ENCODE measurements at places on chromosomes 2 and 18.

- DNase-seq: peak; percentile 94
These were observed 108.7 kb downstream of the EN1 start for GRCh38 chr2:118738524-118739308.

DNA sequence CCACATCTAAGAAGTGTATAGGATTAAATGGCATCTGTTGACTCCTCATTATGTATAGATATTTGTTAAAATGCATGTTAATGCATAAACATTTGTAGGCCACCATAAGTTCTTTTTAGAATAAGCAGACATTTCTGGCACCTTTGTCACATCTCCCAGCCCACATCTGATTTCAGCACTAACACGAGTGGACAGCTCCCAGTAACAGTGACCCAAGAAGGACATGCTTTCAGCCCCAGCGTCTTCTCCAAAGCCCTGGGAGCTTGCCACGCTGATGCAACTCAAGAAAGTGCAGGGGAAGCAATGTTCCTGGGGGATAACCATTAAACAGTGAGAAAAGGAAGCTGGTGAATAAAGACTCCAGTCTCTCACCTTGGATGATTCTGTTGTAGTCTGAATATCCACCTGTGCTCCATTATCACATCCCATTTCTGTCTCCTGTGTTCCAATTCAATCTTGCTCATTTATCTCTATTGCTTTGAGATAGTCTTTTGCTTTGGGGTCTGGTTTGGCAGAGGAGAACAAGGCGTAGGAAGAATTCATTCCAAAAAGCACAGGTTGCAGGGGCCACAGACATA lies 182.6 kb upstream of the THSD7B start:
- DNase-seq: no peak

DNA sequence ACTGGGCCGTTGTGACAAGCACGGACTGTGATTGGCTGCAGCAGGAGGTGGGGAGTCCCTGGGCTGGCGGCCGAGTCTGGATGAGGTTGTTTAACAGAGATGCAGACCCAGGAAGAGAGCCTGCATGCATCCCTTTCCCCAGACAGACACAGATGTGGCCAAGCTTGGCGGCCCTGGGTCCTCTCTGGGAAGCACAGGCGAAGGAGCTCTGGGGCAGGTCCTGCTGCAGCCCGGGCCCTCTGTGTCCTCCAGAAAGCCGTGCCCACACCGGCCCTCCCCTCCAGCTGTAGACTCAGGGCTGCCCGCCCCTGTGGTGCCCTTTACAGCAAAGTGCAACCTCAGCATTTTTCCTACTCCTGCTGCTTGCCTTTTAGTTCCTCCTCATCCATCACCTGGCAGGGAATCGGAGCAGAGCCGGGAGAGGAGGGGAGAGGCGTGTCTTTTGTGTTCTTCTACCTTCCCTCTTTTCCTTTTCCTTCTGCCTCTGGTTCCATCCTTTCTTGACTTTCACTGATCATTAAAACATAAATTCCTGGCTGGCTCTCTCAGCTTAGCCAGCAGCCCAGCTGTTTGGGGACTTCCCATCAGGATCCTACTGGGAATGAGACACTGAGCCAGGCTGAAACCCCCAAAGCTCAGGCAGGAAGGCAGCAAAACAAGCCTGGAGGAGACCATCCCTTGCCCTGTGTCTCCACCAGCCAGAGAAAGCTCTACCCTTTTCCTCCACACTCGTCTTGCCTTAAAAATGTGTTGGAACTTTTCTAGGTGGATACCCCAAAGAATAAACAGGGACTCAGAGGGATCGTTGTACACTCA lies 75.0 kb downstream of the CTIF start:
- no peak for DNase-seq

- no peak for DNase-seq
These were observed 173.1 kb downstream of the SEPTIN10 start for GRCh38 chr2:109440499-109441156.

DNA sequence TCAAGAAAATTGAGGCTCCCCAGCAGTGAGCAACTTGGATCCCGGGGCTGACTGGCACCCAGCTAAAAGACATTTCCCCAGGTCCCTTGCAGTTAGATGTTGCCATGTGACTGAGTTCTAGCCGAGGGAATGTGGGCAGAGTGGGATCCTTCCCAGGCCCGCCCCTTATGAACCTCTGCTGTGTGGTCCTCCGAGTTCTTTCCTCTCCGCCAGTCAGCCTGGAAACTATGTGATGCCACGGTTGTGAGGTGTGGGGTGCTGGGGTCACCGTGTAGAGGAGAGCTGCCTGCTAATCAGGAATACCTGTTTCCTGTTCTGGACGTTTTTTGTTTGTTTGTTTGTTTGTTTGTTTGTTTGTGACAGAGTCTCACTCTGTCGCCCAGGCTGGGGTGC lies 45.5 kb downstream of the TMEM37 start:
- DNase-seq: no peak

- DNase-seq: no peak
These were observed 28.8 kb upstream of the RMDN2 start for GRCh38 chr2:37896319-37896718.

DNA sequence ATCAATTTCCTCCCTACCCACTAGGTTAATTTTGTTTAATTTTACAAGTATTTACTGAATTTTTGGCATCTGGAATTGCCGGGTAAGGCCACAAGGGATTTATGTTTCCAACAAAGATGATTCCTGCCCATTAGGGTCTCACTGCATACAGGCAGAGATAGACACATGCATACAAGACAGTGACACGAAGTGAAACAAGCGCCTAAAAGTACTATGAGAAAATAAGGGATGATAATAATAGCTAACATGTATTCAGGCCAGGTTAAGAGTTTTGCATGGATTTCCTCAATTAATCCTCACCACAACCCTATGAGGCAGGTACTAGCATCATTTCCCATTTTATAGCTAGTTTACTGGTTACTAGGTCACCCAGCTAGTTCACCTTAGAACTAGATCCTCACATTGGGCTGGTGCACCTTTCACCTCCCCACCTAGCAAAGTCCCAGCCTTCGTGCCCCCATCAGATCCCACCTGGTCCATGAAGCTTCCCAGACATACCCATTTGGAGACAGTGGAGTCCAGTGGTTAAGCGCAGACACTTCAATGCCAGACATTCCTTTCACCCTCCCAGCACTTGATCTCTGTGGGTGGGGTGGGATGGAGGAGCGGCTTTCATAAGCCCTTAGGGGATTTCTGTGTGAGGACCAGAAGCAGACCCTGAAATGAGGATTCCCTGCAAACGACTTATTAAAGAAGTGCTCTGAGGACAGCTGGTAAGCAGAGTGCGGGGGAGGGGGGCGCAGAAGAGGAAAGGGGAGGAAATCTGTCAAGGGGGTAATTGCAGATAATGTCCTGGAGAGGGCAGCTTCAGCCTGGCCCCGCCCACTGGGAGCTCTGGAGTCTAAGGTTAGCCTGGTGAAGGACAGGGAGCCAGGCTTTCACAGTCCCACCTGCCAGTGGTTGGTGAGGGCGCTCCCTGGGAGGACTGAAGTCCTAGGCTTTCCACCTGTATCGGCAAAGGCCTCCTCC lies 5.8 kb upstream of the DGUOK start:
- no peak for DNase-seq

DNA sequence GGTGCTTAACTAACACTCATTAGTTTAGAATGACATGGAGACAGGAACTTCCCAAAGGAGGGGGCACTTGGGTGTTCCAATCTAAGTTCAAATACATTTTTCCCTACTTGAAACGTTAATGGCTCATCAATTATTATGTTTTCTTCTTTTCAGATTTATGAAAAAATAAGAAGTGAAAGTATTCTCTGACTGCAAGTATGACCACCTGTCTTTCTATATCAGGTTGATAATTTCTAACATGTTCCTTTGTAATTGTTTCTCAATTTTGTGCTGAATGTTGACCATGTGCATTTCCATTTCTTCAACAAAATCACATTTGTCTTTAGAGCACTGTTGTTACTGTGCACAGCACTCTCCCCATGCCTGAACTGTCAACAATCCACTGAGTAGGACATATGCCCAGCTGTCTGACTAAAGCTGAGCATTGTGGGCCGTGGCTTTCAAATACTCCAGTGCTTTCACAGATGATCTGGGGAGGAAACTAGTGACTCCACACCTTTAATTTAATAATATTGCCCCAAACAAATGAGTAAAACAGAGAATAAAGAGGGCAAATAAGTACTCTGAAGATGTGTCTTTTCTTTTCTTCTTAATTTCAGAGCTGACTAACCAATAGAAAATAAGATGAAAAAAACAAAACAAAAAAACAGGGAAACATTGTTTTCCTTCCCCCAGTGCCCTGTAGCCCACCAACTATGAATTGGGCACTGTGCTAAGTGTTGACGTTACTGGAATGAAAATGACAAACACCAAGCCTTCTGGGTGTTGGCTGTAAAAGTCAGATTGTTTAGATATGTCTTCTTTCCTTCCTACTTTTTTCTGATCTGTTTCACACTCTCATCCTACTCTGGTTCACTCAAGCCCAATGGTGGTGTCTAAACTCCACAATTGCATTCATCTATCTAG lies 16.0 kb downstream of the LANCL1 start:
- no peak for DNase-seq

GRCh38 chr2:104025295-104025694 lies 828.6 kb upstream of the POU3F3 start:
- no peak for DNase-seq

DNA sequence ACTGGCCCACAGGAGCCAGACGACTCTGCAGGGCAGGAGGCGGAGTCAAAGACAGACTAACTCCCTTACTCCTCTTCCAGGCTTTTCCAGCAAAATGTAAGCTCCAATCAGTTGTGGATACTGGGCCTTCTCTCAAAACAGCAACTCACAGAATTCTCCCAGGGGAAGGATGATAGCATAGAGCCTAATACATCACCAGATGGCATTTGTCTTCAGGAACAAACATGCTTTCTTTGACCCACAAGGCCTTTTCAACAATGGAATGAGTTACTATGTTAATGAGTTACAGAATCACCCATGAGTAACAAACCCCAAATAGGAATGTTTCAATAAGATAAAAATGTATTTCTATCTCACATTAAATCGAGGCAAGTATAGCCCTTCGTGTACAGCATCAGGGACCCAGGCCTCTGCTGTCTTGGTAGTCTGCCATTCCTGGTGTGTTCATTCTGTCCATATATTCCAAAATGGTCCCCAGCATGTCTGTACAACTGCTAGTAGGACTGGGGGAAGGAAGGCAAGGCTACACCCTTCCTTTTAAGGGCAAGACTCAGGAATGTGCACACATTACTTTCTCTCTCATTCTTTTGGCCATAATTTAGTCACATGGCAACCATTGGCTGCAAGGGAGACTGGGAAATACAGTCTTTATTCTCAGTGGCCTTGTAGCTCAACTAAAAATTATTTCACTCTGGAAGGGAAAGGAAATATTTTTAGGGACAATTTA lies 76.4 kb downstream of the BOD1L2 start:
- DNase-seq: no peak

DNA sequence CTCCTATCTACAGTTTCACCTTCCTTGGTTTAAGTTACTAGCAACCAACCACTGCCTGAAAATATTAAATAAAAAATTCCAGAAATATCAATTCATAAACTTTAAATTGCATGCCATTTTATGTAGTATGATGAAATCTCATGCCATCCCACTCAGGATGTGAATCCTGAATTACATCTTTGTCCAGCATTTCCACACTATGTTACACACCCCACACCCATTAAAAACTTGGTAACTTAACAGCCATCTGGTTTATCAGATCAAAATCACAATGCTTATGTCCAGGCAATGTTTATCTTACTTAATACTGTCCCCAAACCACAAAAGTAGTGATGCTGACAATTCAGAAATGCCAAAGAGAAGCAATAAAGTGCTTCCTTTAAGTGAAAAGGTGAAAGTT lies 21.6 kb downstream of the CUL3 start:
- DNase-seq: no peak

DNA sequence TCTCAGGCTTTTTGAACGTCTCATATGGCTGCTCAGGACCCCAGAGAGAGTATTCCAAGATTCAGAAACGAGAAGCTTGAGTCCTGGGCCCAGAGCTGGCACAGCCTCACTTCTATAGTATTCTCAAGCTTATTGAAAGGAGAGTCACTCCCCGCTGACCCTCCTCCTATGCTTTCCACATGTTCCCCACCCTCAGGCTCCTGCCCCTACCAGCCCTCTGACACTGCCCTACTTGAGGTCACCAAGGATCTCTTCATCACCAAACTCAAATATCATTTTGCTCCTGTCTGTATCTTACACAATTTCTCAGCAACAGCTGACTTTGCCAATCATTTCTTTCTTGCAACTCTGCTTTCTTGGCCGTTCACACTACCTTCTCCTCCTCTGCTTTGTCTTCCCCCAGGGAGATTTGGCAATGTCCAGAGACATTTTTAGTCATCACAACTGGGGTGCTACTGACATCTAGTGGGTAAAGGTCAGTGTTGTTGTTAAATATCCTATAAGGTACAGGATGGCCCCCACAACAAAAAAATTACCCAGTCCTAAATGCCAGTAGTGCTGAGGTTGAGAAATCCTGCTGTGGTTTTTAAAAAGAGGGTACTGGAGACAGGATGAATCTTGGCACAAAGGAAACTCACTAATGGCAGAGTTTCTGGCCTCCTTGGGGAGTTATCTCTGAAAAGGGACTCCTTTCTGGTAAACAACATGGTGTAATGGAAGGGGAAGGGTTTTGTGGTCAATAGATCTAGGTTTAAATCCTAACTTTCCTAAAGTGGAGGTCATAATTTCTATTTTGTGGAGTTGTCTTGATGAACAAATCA lies 26.9 kb upstream of the INSIG2 start:
- peak; percentile 74 for DNase-seq

- no peak for DNase-seq
These were observed 123.5 kb downstream of the ZNF516 start for GRCh38 chr18:76371301-76372203.

DNA sequence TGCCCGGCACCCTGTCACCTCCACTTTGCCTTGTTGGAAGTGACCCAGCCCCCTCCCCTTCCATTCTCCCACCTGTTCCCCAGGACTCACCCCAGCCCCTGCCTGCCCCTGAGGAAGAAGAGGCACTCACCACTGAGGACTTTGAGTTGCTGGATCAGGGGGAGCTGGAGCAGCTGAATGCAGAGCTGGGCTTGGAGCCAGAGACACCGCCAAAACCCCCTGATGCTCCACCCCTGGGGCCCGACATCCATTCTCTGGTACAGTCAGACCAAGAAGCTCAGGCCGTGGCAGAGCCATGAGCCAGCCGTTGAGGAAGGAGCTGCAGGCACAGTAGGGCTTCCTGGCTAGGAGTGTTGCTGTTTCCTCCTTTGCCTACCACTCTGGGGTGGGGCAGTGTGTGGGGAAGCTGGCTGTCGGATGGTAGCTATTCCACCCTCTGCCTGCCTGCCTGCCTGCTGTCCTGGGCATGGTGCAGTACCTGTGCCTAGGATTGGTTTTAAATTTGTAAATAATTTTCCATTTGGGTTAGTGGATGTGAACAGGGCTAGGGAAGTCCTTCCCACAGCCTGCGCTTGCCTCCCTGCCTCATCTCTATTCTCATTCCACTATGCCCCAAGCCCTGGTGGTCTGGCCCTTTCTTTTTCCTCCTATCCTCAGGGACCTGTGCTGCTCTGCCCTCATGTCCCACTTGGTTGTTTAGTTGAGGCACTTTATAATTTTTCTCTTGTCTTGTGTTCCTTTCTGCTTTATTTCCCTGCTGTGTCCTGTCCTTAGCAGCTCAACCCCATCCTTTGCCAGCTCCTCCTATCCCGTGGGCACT lies 4.5 kb downstream of the RETREG2 start:
- DNase-seq: no peak

GRCh38 chr2:95379371-95379831 lies 23.1 kb upstream of the FAHD2A start:
- DNase-seq: no peak
